Articular chondrocyte of knee joint (primary cell): ENCODE measurements at places on chromosomes 7 and 10. TPM values are rescaled to one million over a fixed set of nuclear protein-coding genes. Genes with fewer than 3 reads are reported as not detected.

The TCTN3 gene
- total RNA-seq = 43.3 and 53.0 TPM in 2 replicates

The VAX1 gene
- total RNA-seq = not detected in 2 replicates

The NUPR2 gene
- not detected in 2 replicates for total RNA-seq

The RNF32 gene
- 2.0 and 2.6 TPM in 2 replicates for total RNA-seq

The ZNF485 gene
- total RNA-seq = 2.1 and 3.4 TPM in 2 replicates

The ADAM12 gene
- total RNA-seq = 93.8 and 302 TPM in 2 replicates

The C7orf33 gene
- total RNA-seq = not detected in 2 replicates

The CLDN15 gene
- 1.7 and 2.0 TPM in 2 replicates for total RNA-seq

The SPOCK2 gene
- 0.11 and 0.13 TPM in 2 replicates for total RNA-seq

The TUBB8 gene
- not detected in 2 replicates for total RNA-seq

The GCK gene
- 0.22 and 0.52 TPM in 2 replicates for total RNA-seq

The UCMA gene
- total RNA-seq = not detected in 2 replicates

The ANKRD26 gene
- total RNA-seq = 14.8 and 15.5 TPM in 2 replicates

The OR2F1 gene
- not detected in 2 replicates for total RNA-seq

The KIF11 gene
- total RNA-seq = 18.4 and 26.5 TPM in 2 replicates

The ZNF853 gene
- total RNA-seq = 0.86 and 4.8 TPM in 2 replicates

The ATXN7L1 gene
- 15.5 and 18.9 TPM in 2 replicates for total RNA-seq

The GTF2I gene
- total RNA-seq = 161 and 171 TPM in 2 replicates

The GHITM gene
- 176 and 185 TPM in 2 replicates for total RNA-seq

The OPN4 gene
- total RNA-seq = not detected in 2 replicates

The NPTX2 gene
- 0.43 and 1.6 TPM in 2 replicates for total RNA-seq

The DLG5 gene
- total RNA-seq = 40.9 and 48.3 TPM in 2 replicates

The CLDN4 gene
- 0.52 and 1.1 TPM in 2 replicates for total RNA-seq

The FOXL3 gene
- total RNA-seq = not detected in 2 replicates

The ANXA8 gene
- total RNA-seq = 0.22 and 0.39 TPM in 2 replicates

The PLEKHS1 gene
- total RNA-seq = not detected in 2 replicates
